ENCODE measurements at places on chromosomes 7 and 10.
A peak's percentile ranks its signal among the peaks of the same experiment; 100 is the strongest.

DNA sequence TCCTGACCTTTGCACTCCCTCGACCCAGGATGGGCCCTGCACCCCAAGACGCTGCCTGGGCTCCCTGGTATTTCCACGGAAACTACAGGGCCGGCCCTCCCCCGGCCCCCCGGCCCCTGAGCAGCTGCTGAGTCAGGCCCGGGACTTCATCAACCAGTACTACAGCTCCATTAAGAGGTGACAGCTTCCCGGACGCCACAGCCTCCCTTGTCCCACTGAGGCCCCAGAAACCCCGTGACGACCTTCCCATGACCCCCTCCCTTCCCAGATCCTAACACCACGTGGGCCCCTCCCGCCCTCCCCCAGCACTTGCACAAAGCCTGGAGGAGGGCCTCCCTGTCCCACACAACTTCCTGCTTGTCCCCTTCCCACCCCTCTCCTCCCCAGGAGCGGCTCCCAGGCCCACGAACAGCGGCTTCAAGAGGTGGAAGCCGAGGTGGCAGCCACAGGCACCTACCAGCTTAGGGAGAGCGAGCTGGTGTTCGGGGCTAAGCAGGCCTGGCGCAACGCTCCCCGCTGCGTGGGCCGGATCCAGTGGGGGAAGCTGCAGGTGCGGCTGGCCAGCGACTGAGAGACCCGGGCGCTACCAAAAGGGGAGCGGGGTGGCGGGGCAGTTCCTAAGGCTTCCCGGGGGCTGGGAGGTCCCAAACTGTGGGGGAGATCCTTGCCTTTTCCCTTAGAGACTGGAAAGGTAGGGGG, 5.7 kb downstream of the NOS3 start:
- DNase-seq: no peak

DNA sequence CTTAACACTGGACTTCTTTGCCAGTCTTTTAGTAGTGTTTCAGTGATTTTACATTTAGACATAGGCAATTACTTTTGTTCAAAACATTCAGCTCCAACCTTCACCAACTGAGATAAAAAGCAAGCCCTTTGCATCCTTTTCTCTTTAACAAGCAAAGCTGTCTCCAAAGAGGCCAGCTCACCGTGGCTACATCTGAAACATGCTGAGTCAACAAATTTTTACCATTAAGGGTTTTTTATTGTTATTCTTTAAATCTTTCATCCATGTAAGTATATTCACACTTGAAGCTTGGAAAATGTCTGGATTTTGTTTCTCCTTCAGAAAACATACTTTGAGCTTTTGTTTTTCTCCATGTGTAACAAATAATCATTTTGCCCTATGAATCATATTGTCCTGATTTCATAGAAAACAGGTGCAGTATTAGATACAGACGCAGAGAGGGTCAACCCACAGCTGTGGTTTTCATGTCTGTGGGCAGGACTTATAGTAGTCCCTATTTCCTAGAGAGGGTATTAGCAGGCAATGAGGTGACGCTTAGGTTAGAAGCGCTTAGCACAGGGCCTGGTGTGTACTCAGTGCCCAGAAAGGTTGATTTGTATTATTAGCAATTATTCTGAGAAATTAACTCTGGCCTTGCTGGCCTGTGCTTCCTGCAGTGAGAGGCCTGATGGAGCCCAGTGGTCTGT, 99.5 kb downstream of the MKI67 start:
- DNase-seq: no peak

GRCh38 chr7:48154792-48155413, 16.4 kb upstream of the ABCA13 start:
- peak; percentile 6 for DNase-seq

DNA sequence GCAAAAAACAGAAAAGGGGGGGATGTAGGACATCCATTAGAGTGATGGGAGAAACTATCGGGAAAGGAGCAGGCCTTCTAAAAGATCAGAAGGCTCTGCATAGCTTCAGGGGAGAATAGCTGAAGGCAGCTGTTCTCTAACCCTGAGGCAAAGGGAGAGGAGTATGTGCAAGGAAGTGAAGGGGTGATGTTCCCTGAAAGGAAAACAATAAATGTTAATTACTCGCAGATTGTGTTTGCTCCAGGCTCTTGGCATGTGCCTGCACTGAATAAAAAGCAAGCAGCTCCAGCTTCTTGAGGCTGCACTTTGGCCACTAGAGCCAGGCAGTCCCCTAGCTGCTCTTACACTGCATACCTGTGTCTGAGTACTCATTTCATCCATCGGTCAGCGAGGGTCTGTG, 14.4 kb upstream of the STARD3NL start:
- no peak for DNase-seq
